Left kidney (tissue), 8 donors: ENCODE measurements at places on chromosomes 12 and 14. TPM values are rescaled to one million over a fixed set of nuclear protein-coding genes. Genes with fewer than 3 reads are reported as not detected.

- DNase-seq = no peak
Observed at GRCh38 chr12:126949558-126949957, 1317.4 kb upstream of the TMEM132C start.

DNA sequence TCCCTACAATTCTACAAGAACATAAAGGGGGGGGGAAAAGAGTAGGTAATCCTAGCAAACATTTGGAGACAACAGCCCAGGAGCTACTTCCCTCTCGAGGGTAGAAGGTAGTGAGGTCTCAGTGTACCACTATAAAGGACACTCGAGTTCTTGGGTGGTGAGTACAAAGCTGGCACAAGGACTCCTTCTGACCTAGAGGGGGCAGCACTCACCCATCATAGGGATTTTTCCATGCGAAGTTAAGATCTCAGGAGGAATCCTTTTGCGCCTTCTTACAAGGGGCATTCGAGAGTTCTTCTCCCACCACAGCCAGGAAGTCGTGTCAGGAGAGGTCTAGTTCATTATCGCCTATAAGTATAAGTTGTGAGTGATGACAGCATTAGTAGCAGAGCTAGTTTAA, 200.2 kb upstream of the RBM19 start:
- peak; percentile 42 for DNase-seq

DNA sequence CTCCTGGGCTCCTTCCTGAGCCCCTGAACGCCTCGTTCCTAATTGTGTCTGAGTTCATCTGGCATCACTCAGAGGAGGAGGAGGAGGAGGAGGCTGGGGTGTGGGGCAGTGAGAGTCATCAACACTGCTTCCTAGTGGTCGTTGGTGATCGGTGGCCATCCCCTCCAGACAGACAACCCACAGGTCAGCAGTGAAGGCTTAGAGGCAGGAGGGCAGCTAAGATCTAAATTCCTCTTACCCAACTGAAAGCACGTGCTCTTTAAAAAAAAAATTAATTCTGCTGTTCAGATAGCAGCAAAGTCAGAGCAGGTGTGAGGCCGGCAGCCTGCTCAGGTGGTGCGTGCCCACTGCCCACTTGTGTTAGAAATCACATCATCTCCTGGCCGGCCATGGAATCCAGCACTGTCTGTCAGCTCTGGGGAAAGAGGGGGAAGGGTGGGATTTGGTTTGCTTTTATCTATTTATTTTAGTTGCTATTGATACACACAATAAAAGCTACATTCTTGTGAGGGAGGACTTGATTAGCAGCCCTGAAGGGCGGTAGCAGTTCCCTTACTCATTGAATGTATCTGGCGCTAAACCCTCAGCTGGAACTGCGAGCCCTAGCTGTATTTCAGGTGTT, 46.6 kb downstream of the PPP2R5C start:
- no peak for DNase-seq

PYM1 gene
- polyA plus RNA-seq = 31.0 TPM

DNA sequence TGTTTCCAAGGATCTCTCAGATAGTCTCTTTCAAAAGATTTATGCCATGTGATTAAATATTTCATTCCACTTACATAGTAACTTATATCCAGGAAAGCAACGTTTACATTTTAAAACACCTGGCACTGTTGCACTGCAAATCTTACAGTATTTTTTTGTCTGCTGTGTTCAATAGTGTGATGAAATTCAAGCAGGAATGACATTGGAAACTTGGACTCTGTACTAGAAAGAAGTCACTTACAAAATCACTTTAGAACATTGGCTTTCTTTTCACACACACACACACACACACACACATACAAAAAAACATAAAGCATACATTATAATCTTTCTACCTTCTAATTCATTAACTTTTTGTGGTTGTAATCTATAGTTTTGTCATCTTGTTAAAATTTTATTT, 66.2 kb upstream of the USP15 start:
- DNase-seq = no peak

DGKA gene
- polyA plus RNA-seq = 26.2 TPM

GRCh38 chr14:78836777-78837176, 666.6 kb downstream of the NRXN3 start:
- peak; percentile 65 for DNase-seq

GRCh38 chr12:72865921-72866320, 593.8 kb downstream of the TRHDE start:
- no peak for DNase-seq

DNA sequence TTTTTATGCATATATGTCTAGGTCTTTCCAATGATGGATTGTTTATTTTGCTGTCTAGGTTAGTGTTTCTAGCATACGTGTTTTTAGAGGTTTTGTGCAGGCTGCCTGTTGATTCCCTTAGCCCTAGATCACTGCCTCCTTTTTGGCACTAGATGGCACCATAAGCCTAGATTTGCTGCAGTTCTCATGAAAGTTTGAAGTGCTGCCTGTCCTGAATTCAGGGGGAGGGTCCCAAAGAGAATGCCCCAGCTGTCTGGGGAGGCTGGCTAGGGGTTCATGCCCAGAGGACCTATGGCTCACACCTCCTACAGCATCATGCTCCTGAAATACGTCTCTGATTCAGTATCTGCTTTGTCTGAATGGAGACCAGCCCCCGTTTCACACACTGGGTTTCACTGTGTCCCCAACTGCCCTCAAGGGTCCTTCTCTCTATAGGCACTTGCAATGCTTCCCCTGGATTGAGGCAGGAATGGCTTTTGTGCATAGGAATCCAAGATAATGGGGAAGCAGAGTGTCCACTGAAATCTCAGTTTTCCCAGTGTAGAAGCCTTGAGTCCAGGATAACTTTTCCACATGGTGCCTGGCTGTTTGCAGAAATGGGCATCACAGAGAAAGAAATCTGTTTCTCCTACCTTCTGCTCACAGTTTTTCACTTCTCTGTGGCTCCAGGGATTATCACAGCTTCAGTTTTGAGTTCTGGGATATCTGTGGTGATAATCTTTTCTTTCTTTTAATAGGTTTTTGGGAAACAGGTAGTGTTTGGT, 14.2 kb upstream of the TXNRD1 start:
- peak; percentile 55 for DNase-seq

GYS2 gene
- 0.17 TPM for polyA plus RNA-seq

- DNase-seq = peak; percentile 28
Observed at GRCh38 chr14:104843442-104844305, 21.4 kb upstream of the CEP170B start.

SMARCD1 gene
- 209 TPM for polyA plus RNA-seq

GRCh38 chr14:89276424-89276975, 140.5 kb downstream of the FOXN3 start:
- no peak for DNase-seq

DNA sequence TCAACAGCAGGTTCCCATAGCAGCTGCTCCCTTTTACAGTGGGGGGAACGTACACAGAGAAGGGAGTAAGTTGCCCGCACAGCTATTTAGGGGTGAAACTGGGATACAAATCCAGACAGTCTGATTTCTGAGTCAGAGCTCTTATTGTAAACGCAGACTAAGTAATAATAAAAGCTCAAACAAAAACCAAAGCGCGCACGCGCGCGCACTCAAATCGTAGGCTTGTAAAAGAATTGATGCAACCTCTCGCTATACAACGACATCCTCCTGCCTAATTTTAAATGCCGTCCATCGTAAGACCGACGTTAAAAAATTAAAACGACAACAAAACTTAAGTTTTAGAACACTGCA, 747 bp upstream of the DACT1 start:
- DNase-seq = no peak

DNA sequence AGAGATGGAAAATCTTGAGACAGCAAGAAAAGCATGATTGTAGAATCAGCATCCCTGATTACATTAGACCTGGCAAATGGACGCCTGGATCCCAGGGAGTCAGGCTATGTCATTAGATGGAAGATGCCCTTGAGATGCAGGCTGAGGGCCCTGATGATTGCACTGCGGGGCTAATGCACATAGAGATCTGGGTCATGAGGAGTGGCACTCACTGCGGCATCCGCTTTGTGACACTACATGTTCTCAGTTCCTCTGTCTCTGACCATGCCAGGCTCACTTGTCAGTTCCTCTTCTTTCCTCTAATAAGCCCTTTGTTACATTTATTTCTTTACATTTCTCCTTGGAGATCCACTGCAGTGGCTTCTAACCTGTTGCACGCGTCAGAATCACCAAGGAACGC, 70.1 kb upstream of the GPATCH2L start:
- DNase-seq = no peak

TTC9 gene
- 2.8 TPM for polyA plus RNA-seq

- peak; percentile 50 for DNase-seq
Observed at GRCh38 chr14:31968956-31969698, 108.0 kb upstream of the ARHGAP5 start.

CEBPE gene
- polyA plus RNA-seq = 0.08 TPM

SSTR1 gene
- polyA plus RNA-seq = 1.8 TPM

P2RX2 gene
- polyA plus RNA-seq = 1.7 TPM

- DNase-seq = no peak
Observed at GRCh38 chr12:103566398-103566797, 20.7 kb upstream of the STAB2 start.

CLIP1 gene
- polyA plus RNA-seq = 50.4 TPM

- peak; percentile 7 for DNase-seq
Observed at GRCh38 chr14:87285506-87285905, 707.5 kb downstream of the GALC start.
